ENCODE measurements at places on chromosomes 1 and 21.

DNA sequence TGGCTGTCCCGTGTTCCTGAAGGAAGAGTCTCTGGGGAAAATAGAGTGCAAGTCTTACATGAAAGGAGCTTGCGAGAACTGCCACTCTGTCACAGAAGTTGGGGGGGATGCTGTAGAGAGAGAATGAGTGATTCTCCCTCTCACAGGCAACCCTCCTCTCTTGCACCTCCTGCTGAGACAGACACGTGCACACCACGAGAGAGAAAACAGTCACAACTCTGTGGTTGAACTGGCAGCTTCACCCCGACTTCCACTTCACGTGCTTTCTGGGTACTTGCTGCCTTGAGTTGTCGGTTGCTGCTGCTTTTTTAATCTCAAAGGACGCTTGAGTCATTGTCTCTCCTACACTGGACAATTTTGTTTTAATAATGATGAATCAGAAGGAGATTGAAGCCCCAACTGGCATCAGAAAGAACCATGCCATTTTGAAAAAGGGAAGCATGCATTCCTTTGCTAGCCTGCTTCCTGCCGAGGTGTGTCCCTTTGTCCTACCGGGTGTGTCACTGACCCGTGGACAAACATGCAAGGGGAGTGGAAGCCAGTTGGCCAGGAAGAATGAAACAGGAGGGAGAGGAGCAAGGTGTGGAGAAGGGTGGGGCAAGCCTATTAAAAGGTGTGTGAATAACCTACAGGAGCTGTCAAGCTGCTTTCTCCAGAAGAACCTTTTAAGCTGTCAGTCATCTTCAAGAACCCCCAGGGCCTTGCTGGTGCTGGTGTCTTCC lies 164.2 kb downstream of the CACNA1E start:
- DNase-seq: no peak

- DNase-seq: peak; percentile 83
These were observed 95.9 kb downstream of the KCNJ15 start for GRCh38 chr21:38352536-38353219.

- peak; percentile 3 for DNase-seq
These were observed 56.6 kb upstream of the C1orf174 start for GRCh38 chr1:3956527-3957170.

- no peak for DNase-seq
These were observed 42.8 kb downstream of the ZZZ3 start for GRCh38 chr1:77639557-77640069.

DNA sequence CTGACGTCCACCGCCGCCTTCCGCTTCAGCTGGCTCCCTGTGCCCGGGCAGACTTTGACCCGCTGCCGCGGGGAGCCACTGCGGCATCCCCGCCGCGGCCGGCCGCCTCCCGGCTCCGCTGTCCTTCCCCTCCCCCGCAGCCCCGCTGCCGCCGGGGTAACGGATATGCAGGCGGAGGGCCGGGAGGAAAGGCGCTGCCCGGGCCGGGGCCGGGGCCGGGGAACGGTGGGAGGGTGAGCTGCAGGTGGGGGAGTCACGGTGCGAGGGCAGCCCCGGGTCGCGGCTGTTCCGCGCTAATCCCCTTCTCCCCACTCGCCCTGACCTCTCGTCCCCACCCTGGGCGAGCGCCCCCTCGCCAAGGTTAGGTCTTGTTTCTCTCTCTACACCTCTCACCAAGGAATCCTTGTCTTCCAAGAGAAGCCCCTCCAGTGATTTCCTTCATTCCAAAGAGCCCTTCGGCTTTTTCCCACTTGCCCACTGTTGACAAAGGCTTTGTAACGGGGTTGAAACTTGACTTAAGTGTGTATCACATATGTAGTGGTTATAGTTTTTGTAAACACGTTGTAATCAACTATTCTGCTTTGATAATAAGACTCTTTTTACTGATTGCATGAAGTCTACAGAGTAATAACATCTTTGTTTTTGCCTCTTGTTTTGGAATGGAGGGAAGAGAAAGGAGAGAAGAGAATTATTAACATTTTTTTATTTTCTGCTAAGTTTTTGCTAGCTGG lies 669 bp downstream of the XPR1 start:
- DNase-seq: peak; percentile 11

GRCh38 chr1:183236158-183236725 lies 50.2 kb downstream of the LAMC2 start:
- DNase-seq: no peak

- DNase-seq: no peak
These were observed 9.1 kb downstream of the PPFIA4 start for GRCh38 chr1:203035111-203036000.

GRCh38 chr1:94543001-94543400 lies 1.4 kb upstream of the F3 start:
- DNase-seq: peak; percentile 69

GRCh38 chr21:39016740-39017315 lies 166.4 kb downstream of the PSMG1 start:
- DNase-seq: no peak

GRCh38 chr1:7583291-7584096 lies 187.6 kb upstream of the VAMP3 start:
- DNase-seq: no peak

DNA sequence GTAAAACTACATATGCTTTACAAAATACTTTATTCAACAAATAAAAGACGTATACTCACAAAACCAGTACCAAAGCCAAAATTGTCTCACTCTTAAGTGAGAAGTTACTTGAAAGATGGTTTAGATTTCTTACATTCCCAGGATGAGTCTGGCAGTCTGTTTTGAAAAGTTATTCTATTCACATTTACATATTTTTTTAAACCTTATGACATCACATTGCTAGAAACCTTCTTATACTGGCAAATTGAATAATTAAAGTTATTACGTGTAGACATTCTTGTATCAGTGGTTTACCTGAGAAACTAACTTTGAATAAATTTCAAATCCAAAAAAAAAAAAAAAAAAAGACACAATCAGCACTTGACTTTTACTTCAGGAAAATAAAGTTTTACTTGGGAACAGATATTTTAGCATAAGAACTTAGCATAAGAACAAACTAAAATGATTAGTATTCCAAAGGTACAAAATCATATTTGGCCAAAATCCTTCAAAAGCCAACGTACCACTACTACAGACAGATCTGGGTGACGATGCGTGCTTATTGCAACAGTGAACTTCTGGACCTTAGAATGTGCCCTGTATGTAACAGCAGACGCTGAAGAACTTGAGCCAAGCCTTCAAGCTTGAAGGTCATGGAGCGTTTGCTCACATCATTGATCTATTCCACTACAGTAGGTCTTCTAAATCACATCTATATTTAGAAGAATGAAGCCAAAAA lies 2.5 kb downstream of the CDC42BPA start:
- peak; percentile 83 for DNase-seq

GRCh38 chr1:205775717-205776056 lies 405 bp upstream of the RAB29 start:
- peak; percentile 85 for DNase-seq

DNA sequence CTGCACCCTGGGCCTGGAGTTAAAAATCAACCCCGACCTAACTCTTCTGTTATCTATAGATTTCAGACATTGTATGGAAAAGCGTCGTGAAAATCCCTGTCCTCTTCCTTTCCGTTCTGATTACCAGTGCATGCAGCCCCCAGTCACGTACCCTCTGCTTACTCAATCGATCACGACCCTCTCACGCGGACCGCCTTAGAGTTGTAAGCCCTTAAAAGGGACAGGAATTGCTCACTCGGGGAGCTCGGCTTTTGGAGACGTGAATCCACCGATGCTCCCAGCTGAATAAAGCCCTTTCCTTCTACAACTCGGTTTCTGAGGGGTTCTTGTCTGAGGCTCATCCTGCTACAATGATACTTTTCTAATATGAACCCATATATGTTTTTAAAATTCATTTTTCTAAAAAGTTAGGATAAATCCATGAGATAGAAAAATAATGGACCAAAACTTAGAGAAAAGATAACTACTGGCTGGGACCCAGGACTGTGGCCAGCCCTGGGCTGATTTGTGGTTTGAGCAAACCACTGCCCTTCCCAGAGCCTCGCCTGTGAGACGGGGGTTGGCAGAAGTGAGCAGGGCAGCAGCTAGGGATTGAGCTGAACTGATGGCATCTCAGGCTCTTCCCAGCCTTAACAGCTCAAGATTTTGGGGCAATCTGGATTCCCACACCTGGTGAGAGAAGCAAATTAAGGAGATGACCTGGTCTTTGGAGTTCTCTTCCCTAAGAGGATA lies 5.0 kb downstream of the UQCRHL start:
- no peak for DNase-seq

- DNase-seq: no peak
These were observed 51.7 kb downstream of the COL24A1 start for GRCh38 chr1:86104606-86105532.

- DNase-seq: peak; percentile 71
These were observed 13.8 kb upstream of the SFN start for GRCh38 chr1:26848941-26849774.

GRCh38 chr1:22815421-22816066 lies 104.9 kb downstream of the EPHB2 start:
- no peak for DNase-seq

DNA sequence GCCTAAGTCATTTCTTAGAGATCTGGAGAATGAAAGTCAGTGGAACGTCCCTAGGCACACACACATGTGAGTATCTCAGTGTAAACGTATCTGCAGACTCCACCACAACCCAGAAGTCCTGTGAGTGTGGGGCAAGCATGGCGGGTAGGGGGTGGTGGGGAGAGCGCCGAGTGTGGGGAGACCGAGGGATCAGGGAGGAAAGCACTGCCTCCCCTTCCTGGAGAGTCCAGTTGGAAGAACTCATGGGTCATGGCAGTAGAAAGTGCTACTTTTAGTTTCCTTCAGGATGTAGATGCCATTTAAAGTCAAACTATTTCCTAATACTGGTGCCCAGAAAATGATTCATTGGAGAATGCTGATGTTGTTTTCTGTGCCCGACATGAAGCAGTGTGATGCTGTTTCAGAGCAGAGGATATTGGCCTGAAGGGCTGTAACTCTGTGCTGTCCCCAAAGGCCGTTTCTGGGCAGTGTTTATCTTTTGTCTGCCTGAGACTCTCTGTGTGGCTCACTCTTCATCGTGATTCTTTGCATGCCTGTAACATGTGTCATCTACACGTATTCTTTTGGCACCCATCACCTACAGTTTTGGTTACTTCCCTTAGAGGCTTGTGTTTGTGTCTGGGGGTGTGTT lies 45.7 kb upstream of the TSPAN2 start:
- peak; percentile 76 for DNase-seq

- DNase-seq: peak; percentile 80
These were observed 59.8 kb upstream of the MORC3 start for GRCh38 chr21:36260030-36260787.

DNA sequence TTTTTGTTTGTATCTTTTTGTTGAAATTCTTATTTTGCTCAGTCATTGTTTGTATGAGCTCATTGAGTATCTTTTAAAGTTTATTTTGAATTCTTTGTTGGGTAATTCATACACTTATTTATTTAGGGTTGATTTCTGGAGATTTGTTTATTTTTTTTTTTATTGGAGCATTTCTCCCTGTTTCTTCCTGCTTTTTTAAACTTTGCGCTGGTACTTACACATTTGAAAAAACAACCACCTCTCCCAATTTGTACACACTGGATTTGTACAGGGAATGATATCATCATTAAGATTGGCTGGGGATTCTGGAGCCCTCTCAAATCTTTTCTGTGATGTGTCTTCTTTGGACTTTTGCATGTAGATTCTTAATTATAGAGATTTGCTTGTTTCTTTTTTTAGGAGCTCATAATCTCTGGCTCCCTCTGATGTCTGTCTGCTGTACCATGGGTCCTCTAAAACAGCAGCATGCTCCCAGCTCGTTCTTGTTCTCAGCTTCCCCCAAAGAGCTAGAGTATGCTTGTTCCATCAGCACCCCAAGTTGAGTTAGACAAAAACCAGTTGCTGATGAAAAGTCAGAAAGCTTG lies 310.7 kb downstream of the DUSP10 start:
- DNase-seq: peak; percentile 66

- DNase-seq: no peak
These were observed 83.9 kb downstream of the TRABD2B start for GRCh38 chr1:47913225-47913823.

- DNase-seq: no peak
These were observed 325.6 kb downstream of the TTLL7 start for GRCh38 chr1:83673312-83673711.

GRCh38 chr1:233844692-233845091 lies 59.8 kb upstream of the SLC35F3 start:
- no peak for DNase-seq

- peak; percentile 9 for DNase-seq
These were observed 10.9 kb upstream of the CD5L start for GRCh38 chr1:157852476-157852875.

DNA sequence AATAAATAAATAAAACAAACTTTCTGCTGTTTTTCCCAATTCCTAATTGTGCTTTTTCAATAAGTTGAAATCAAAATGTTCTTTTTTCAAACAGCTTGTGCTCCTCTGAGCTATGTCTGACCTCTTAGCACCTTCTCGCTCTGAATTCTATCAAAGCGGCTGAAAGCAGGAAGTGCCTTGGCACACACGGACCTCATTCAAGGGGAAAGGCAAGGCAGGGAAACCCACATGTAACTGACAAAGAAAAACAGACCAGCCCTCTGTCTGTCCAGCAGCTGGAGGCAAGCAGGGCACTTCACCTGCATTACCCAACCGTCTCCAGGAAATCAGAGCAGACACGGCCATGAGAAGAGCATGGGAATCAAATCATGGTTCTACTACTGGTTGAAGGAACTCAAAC lies 56.7 kb downstream of the PLPP3 start:
- DNase-seq: no peak

DNA sequence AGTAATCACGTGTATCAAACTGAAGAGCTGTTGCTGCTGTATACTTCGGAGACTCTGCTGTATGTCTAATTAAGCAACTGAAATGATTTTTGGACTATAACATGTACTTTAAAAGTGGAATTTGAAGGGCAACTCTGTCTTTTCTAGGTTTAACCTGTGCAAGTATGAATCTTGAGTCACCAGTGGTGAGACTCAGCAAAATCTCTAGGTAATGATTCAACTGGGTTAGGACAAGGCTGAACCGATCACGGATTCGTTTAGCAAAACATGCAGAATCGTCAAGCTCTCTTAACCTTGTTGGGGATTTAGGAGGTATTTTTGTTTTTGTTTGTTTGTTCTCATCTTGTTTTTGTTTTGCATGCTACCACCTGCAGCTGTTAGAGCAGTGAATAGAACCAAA lies 149.6 kb downstream of the CYYR1 start:
- DNase-seq: no peak

DNA sequence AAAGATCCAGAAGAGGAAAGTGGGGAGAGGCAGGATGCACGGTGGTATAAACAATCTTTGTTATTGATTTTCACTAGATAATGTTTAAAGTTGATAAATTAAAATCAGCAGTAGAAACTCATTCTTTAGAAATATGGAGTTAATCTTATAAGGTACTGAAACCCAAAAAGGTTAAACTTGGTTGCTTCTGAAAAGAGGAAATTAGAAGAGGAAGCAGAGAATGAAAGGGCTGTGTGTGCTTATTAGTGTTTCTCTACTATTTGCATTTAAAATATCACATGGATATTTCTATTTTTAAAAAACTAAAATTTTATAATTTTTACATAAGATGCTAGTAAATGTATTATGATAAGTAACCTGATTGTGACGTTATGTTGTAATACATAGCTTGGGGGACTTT lies 24.4 kb downstream of the C1orf141 start:
- DNase-seq: no peak

GRCh38 chr1:11413986-11414391 lies 65.0 kb upstream of the DISP3 start:
- no peak for DNase-seq

Measured in cardiac fibroblast (primary cell).